ENCODE measurements at places on chromosomes 4 and X.

DNA sequence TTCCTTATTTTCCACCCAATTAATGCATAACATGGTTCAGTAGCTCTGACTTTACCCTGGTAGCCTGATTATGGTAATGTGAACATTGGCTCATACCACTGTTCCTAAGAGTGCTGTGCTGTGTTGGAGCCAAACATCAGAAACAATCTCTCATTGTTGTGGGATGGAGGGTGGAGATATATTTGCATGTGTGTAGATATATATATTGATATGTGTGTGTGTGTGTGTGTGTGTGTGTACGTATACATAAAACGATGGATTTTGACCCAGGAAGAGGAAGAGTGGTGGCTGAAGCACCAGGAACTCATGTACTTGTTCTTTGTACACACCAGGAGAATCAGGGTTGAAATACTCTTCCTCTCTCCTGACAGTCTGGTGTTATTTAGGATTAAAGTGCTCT is 247.7 kb downstream of the IL15 start:
- DNase-seq = no peak

DNA sequence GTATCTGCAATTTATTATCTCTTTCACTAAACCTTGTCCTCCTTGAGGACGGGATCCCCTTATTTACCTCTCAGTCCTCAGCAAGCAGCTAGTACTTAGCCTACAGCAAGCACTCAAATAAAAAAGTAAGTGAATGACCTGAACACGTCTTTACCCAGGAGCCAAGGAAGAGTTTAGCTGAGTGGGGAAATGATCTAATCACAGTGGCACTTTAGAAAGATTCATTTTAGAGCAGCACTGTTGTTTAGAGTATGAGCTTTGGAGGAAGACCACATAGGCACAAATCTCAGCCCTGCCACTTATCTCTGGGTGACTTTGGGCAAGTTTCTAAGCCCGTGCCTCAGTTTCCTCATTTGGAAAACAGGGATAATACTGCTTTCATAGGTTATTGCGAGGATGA is 2.7 kb downstream of the FAM120C start:
- DNase-seq = no peak

DNA sequence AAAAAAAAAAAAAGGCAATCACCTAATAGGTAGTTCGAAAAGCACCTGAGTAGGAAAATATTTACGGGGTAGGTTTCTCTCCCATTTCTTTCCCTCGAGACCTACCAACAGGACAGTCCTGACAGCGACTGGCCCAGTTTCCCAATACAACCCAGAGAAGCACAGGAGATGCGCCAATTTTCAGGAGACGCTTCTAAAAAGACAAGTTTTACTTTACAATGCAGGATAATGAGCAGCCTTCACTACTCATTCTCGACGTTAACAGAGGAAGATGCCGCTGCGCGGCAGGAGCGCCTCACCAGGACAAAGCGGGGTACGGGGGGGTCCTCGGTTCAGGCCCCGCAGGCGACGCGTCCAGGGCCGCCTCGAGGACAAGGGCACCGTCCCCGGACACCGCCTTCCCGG is 708 bp downstream of the BCLAF3 start:
- DNase-seq = no peak

GRCh38 chr4:92035666-92036065 is 268.1 kb upstream of the GRID2 start:
- no peak for DNase-seq

GRCh38 chr4:612052-612748 is 13.2 kb upstream of the PDE6B start:
- DNase-seq = no peak

- no peak for DNase-seq
Measured at GRCh38 chrX:119375561-119375960, 23.6 kb upstream of the SLC25A43 start.

DNA sequence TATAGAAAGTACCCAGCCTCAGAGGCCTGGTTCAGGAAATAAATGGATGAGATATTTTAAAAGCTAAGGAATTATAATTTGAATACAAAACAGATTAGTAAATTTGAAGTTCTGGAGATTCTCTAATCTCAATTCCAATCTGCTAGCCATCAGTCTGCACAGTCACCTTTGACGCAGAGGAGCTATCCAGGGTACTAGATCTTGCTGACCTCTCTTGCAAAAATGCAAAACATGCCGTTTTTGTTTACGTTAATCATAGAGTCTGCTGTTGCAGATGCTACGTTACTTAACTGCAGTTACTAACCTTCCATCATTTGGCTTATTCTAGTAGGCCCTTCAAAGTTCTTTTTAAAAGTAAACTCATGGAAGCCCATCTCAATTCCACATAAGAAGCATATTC is 10.4 kb downstream of the CCSER1 start:
- DNase-seq = peak; percentile 24

DNA sequence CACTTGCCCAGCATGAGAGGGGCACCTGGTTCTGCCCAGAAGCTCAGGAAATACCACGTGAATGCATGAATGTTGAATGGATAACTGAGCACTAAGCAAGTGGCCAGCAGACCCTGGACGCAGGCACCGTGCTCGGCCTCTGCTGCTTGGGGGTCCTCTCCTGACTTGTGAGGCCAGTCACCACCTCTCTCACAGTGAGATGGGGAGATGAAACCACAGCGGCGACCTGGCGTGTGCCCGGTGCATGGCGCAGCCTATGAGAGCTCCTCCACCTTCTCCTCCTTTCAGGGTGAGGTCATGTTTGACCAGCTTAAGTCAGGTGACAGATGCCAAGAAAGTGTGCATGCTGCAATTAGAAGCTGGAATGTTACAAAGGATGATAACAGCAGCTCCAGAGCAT is 75.5 kb downstream of the HMX1 start:
- DNase-seq = no peak

GRCh38 chr4:168630445-168631187 is 133.8 kb downstream of the PALLD start:
- no peak for DNase-seq

DNA sequence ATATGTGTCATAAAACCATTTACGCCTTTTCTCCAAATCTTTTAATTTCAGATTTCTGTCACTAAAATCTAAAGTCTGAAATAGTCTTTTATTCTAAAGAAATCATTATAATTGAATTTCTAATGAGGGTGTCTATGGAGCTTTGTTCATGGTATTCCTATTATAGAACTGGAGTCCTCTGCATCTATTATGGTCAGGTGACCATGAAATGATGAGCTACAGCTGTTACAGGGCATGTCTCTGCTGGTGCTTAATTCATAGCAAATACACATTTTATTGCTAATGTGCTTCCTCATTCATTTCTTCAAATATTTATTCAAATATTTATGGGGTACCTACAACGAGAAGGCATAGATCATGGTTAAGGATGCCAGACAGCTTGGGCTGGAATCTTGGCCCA is 126.1 kb downstream of the NAA11 start:
- no peak for DNase-seq

DNA sequence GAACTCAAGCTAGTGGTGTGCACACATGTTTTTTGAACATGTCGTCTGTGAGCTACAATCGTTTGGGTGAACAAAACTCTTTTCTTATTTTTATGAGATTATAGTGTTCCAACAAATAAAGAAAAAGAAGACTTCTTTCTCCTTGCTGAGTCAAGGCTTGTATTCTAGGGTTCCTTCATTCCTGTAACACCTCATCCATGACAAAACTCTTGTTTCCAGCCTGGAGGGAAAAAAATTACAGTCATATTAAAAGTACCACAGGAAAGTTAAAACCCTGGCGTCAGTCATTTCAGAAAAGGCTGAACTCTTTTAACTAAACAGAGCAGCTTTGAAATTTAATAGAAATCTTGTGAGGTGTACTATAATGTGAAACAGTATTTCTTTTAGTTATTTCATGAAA is 79.2 kb upstream of the BOD1L1 start:
- DNase-seq = no peak

- DNase-seq = no peak
Measured at GRCh38 chr4:114924311-114924710, 189.1 kb downstream of the NDST4 start.

- DNase-seq = no peak
Measured at GRCh38 chrX:155673338-155673737, 60.6 kb upstream of the TMLHE start.

DNA sequence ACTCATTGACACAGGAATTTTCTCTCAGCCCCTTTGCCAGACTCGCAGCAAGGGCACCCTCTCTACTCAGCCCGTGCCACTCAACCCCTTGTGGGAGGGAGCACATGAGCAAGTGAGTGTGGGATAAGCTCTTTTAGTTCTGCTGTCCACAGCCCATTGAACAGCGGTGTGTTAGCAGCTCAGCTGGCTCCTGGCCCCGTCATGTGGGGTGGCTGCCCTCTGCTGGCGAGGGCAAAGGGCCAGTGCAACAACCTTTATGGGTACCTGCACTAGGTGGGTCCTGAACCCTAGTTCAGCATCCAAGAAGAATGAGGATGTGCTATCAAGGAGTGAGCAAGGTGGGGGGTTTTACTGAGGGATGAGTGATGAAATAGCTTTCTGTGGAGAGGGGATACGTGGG is 85.0 kb upstream of the ZNF81 start:
- peak; percentile 32 for DNase-seq

DNA sequence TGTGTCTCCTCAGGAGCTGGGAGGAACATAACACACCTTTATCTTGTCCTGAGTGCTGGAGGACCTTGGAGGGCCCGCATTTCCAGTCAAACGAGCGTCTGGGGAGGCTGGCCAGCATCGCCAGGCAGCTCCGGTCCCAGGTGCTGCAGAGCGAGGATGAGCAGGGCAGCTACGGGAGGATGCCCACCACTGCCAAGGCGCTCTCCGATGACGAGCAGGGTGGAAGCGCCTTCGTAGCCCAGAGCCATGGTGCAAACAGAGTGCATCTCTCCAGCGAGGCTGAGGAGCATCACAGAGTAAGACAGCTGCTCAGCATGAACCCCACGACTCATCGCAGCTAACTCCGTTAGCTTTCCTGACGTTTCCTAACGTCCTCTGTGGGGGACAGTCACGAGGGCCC is 430 bp downstream of the TRIML1 start:
- no peak for DNase-seq

DNA sequence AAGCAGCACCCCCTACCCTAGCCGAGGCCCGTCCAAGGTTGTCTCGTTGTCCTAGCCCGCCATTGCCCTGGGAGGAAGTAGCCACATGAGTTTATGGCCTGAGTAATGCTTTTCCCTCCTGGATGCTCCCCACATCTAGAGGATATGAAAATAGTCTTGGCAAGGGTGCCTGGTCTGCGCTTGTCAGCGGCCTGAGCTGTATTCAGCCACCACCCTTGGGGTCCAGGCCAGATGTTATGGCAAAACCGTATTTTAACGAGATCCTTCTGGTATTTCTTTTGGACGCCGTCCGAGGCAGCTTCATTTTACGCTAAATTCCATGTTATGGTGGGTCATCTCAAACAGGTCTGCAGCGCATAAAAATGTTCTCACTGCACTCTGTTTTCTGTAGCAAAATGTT is 89.3 kb downstream of the GPR143 start:
- DNase-seq = no peak

GRCh38 chr4:90852237-90852636 is 725.0 kb downstream of the CCSER1 start:
- DNase-seq = peak; percentile 19

DNA sequence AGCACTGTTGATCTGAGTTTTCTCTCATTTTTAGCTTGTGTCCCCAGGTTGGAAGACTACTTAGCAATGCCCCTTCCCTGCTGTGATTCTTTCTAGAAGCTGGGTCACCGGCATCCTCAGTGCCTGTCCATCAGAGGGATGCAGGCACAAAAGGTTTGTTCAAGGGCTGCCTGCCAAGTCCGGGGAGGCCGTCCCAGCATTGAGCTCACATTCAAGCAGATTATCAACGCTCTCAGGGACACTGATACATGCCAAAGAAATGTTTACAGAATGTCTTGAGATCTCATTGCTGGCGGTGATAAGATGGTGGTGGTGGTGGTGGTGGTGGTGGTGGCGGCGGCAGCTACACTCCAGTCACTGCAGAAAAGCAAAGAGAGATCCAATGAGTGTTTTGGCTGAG is 79.6 kb upstream of the VCX3A start:
- no peak for DNase-seq

- DNase-seq = no peak
Measured at GRCh38 chrX:81489987-81490386, 288.1 kb downstream of the SH3BGRL start.

DNA sequence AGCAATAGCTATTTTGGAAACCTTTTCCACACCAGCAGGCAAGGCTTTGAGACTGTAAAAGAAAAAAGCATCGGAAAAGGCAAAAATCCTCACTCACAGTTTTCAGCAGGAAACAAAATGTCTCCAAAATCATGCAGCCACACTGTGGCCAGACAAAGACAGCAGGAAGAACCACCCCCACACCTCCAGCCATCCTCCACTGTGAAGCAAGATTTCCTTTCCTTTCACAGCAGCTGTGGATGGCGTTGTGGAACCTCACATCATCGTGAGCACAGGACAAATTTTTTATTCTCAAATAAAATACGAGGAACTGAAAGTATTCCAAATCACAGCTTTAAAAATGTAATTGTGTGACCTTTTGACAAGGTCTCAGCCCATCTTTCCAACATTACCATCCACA is 351.7 kb upstream of the NOCT start:
- no peak for DNase-seq

- no peak for DNase-seq
Measured at GRCh38 chr4:136922066-136922465, 610.2 kb downstream of the PCDH18 start.

DNA sequence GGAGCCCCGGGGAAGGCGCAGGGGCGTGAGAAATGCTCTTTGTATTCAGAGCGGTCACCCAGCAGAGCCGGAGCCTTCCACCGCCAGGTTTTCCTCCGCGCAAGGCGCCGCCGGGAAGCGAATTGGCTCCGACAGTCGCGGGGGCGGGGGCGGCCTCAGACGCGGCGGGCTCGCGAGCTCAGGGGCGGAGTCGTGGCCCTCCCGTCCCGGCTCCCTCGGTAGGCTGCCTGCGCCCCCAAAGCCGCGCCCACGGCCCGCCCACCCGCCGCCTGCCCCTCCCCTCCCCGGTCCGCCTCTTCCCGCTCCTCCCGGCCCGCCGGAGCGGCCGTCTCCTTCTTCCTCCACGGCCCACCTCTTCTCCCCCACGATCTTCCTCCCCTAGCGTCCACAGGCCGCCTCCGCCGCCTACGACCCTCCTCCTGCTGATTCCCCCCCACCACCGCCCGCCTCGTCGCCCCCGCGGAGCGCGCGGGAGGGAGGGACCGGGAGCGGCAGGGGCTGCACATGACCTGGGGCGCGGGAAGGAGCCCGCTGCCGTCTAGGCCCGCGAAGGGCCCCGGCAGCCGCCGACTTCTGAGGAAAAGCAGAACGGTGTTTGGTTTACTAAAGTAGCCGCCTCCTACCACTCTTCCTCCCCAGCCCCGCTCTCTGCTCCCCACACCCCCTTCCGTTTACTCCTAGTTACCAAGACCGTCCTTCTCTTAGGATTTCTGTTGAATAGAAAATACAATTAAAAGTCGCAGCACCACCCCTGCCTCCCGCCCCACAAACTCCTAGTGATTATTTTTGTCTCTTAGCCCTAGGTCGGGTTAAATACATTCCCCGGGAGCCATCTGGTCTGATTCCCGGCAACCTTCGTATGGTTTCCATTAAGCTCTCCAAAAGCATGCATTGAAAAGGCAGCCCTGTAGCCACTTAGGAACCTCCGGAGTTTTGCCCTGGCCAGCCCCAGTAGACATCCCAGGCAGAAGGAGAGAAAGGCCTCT is 53.2 kb downstream of the C4orf51 start:
- peak; percentile 93 for DNase-seq

- DNase-seq = no peak
Measured at GRCh38 chr4:85725721-85726170, 250.8 kb downstream of the ARHGAP24 start.
